ENCODE measurements at places on chromosomes 6 and 20.

- DNase-seq: no peak
These were observed 91.4 kb downstream of the CEBPB start for GRCh38 chr20:50281831-50282591.

- DNase-seq: no peak
These were observed 333.4 kb upstream of the CHD6 start for GRCh38 chr20:41951615-41952014.

GRCh38 chr6:156782691-156783320 lies 5.6 kb downstream of the ARID1B start:
- no peak for DNase-seq

DNA sequence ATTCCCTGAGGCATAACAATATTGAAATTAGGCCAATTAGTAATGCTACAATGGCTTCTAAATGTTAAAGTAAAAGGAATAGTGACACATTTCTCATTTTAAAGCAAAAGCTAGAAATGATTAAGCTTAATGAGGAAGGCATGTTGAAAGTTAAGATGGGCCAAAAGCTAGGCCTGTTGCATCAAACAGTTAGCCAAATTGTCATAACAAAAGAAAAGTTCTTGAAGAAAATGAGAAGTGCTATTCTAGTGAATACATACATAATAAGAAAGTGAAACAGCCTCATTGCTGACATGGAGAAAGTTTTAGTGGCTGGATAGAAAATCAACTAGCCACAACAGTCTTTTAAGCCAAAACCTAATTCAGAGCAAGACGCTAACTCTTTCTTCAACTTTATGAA lies 12.9 kb downstream of the OR2A4 start:
- no peak for DNase-seq

GRCh38 chr6:112691289-112691688 lies 344.2 kb downstream of the RFPL4B start:
- no peak for DNase-seq

GRCh38 chr6:20112241-20112640 lies 100.0 kb downstream of the MBOAT1 start:
- no peak for DNase-seq

DNA sequence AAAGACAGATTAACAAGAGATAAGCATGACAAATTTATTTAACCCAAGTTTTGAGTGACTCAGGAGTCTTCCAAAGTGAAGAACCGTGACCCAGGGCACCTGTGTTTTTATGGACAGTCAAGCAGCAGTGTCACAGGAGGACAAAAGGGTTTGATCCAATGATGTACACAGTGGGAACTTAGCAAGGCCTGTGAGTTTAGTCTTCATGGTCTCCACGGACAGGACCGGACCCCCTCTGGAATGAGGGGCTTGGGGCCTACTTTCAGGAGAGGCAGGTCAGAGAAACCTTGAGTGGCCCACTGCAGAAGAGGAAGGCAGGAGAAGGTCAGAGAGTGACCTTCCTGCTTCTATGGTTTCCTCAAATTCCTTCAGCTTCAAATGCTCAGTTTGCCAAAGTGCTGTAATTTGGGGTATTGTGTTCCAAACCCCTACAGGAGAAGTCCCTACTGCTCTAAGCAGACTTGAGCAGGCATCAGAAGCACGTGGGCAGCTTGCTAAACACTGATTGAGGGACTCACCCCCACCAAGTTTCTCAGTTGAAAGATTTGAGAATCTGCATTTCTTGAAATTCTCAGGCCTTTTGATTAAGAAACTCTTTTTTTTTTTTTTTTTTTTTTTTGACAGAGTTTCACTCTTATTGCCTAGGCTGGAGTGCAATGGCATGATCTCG lies 26.4 kb upstream of the ZMYND8 start:
- no peak for DNase-seq

DNA sequence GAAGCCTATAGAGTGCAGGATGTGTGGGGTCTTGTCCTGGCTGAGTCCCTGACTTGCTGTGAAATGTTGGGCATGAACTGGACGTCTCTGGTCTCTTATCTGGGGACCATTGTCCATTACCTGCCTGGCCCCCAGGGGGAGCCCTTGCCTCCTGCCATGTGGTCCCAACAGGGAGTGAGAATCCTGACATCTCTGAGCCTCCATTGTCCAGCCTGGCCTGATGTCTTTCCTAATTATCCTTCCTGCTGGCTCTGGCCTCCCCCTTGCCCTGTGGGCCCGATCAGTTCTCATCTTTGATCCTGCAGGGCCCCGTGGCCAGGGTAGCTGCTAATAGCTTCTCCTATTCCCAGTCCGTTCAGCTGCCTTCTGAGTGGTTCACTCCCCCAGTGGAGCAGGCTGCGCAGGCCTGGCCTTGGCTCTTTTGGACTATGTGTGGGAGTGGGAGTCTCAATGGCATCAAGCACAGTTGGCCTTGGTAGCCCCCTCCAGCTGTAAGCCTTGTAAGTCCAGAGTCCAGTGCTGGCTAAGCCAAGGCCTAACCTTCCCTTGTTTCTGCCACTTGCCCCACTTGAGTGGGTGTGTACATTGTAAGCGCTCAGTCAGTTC lies 77.9 kb upstream of the RALY start:
- DNase-seq: no peak

GRCh38 chr20:10313701-10314100 lies 95.1 kb downstream of the SNAP25 start:
- no peak for DNase-seq

DNA sequence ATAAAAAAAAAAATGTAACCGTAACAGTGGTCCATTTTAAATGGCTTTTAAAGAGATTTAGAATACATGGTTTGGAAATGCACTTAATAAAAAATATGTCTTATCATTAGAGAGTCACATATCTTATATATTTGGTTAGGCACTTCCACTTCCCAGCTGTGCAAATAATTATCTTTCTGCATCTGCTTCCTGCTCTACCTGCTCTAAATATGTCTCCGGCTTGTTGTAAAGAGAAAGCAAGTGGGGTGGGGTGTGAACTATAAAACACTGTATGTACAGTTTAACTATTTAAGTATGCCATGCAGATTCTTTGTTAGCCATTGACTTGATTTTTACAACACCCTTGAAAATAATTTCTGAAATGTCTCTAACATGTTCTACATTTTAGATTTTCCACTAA lies 106.3 kb downstream of the NKAIN2 start:
- DNase-seq: peak; percentile 24

DNA sequence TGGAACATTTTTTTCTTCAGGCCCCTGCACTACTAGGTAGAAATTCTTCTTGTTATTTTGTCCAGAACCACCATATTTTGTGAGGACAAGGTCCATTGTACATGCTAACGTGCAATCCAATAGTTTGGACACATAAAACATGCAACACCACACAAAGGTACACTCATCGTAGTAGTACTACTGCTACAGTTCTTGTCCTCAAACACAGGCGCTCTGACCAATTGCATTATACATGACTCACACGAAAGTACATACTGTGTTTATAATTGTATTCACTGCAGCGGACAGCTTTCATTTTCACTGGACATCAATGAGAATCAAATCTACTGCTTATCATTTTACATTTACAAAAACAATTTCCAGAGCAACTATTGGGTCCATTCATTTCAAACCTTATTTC lies 15.3 kb upstream of the SMLR1 start:
- no peak for DNase-seq

- DNase-seq: no peak
These were observed 1.2 kb downstream of the AAR2 start for GRCh38 chr20:36237477-36237876.

- no peak for DNase-seq
These were observed 131.8 kb downstream of the SCML4 start for GRCh38 chr6:107692351-107692750.

GRCh38 chr20:49851231-49851705 lies 38.6 kb downstream of the SLC9A8 start:
- DNase-seq: no peak

- no peak for DNase-seq
These were observed 166.0 kb downstream of the PDSS2 start for GRCh38 chr6:107293350-107293749.

DNA sequence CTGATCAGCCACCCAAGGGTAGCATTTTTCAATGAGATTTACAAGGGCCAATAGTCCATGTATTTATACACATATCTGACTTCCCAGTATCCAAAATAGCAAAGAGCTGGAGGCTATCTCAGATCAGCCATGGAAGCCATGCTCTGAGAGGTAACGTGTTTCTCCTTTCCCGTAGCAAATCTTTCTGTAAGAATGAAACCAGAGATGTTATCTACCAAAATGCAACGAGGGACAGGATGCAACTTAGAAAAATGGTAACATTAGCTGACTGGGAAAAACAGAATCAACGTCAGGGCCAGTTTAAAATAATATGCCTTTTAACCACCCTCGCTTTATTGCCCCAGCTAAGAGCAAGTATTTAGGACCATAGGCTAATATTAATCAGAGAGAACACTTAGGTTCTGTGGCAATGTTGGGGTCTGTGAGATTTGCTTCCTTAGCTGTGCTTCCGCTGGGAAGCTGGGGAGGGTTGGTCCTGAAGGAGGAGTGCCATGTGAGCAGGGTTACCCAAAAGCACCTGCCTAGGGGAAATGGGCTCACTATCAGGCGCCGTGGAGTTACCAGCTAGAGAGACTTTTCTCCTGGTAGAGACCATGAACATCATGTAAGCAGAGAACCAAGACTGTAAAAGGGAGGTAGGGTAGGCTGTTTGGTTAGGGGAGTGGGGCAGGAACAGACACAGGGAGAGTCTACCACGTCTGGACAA lies 1.2 kb downstream of the ZNF831 start:
- no peak for DNase-seq

- peak; percentile 13 for DNase-seq
These were observed 208.8 kb downstream of the RNF144B start for GRCh38 chr6:18595774-18596530.

GRCh38 chr6:113565306-113565705 lies 291.8 kb upstream of the MARCKS start:
- DNase-seq: no peak

- no peak for DNase-seq
These were observed 25.2 kb downstream of the PREX1 start for GRCh38 chr20:48802647-48803046.

DNA sequence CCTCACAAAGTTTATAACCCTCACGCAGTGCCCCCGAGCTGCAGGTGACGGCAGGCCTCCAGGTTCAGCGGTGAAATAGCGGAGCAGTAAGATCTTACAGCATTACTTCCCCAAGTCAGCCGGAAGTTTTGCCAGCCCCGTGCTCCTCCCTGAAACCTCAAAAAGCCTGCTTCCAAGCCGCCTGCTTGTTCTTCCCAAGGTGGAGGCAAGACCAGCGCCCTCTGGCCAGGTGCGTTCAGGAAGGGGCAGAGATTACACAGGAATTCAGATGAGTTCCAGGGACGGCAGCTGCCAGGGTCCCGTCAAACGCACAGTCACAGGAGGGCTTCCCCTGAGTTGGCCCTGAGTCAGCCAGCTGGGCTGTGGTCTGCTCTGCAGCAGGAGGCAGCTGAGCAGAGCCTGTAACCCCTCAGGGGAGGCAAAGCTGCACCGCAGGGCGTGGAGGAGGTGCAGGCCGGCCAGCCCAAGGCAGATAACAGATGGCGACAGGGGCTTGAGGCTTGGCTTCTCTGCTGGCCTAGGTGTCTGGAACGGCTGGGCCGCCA lies 124.1 kb upstream of the RPS6KA2 start:
- no peak for DNase-seq

DNA sequence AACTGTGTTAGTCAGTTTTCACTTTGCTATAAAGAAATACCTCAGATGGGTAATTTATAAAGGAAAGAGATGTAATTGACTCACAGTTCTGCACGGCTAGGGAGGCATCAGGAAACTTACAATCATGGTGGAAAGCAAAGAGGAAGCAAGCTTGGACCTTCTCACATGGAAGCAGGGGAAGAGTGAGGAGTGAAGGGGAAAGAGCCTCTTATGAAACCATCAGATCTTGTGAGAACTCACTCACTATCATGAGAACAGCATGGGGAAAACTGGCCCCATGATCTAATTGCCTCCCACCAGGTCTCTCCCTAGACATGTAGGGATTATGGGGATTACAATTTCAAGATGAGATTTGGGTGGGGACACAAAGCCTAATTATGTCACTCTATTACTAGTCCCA lies 41.3 kb upstream of the PLAGL1 start:
- DNase-seq: no peak

- no peak for DNase-seq
These were observed 75.4 kb upstream of the TMEM244 start for GRCh38 chr6:129936329-129937165.

DNA sequence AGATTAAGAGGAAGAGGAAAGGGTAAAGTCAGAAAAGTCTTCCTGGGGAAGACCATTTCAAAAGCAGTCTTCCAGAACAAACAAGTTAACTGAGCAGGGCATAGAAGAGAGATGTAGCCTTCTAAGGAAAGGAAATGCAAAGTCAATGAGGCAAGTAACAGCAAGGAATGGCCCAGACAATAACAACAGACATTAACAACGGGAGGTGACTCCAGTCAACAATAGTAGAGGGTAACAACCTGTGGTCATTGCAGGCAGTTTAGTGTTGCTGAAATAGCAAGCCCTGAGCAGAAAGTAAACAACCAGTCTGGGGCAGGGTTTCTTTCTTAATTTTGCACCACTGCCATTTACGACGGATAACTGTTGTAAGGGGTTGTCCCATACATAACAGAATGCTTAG lies 2.1 kb downstream of the MDN1 start:
- DNase-seq: no peak

DNA sequence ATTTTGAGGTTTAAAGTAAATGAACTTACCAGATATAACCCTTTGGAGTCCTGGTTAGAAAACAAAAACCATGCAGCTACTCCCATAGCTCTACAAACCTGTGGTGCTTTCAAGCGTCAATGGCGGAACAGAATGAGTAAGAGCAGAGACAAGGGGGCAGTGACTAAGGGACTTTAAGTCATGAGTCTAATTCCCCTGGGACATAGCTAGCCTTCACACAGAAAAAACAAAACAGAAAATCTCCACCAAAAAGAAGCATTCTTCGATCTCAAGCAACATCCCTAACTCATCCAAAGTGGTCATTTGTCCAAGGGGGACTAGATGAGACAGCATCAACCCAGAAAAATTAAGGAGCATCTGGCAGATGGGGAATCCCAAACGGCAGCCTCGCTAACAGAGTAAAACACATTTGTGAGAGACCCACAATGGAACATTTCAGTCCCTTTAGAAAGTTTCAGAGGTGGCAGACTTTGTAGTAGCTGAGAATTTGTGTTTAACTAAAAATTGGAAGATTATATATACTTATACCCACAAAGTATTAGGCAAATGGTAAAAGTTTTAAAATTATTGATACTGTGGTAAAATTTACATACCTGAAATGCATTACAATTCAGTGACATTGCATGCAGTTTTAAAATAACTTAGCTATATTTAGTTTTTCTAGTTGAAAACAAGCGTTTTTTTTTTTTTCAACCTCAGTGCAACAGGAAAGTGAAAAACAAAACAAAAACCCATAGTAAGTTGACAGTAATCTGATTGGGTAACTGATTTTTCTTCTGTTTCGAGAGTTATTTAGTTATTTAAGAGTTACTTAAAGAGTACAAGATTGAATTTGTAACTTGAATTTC lies 67.5 kb downstream of the KCNQ5 start:
- no peak for DNase-seq

- DNase-seq: no peak
These were observed 311.9 kb upstream of the SULF2 start for GRCh38 chr20:48096957-48097890.

DNA sequence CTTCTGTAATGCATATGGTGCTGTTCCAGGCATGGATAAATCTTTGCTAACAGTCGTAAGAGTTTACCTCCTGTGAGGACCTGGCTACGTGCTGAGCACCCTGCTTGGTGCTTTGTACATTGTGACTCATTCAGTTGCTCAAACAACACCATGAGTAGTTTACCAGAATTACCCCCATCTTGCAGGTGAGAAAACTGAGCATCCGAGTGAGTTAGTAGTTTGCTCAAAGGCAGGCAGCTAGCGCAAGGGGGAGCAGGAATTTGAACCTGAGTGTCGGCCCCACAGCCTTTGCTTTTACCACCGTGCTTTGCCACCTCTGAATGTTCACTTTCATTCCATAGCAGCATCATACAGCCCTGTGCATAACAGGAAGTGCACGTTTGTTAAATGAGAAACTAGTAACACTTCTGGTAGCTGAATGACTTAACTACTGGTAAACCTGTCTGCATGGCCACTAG lies 121.9 kb downstream of the MTHFD1L start:
- DNase-seq: no peak
